Cardiac septum (tissue), 1 donor: ENCODE measurements at places on chromosomes 13 and 19. TPM values are rescaled to one million over a fixed set of nuclear protein-coding genes. Genes with fewer than 3 reads are reported as not detected.

The FAM216B gene
- 0.22 TPM for total RNA-seq

The RDH8 gene
- not detected for total RNA-seq

The TEKTIP1 gene
- 1.7 TPM for total RNA-seq

The TNFSF11 gene
- total RNA-seq, result not detected

The THSD1 gene
- total RNA-seq, result 6.8 TPM

The SLC46A3 gene
- 9.9 TPM for total RNA-seq

The WDR88 gene
- not detected for total RNA-seq

The LRRC63 gene
- not detected for total RNA-seq

The TNFRSF19 gene
- 20.0 TPM for total RNA-seq

The OSCAR gene
- total RNA-seq, result 1.2 TPM

The PPP5C gene
- 82.8 TPM for total RNA-seq

The MCEMP1 gene
- total RNA-seq, result 0.54 TPM

The SIAH3 gene
- total RNA-seq, result not detected

The APOC1 gene
- total RNA-seq, result 7.3 TPM

The SPIB gene
- not detected for total RNA-seq

The SULT2A1 gene
- not detected for total RNA-seq

The CLDND2 gene
- total RNA-seq, result 1.0 TPM

The KLK4 gene
- not detected for total RNA-seq

The SLC15A1 gene
- not detected for total RNA-seq

The GDF15 gene
- 4.3 TPM for total RNA-seq

The LGALS7B gene
- not detected for total RNA-seq

The LMTK3 gene
- total RNA-seq, result 3.0 TPM
